ENCODE measurements at places on chromosomes 11 and 22. TPM values are rescaled to one million over a fixed set of nuclear protein-coding genes. Genes with fewer than 3 reads are reported as not detected.
A peak's percentile ranks its signal among the peaks of the same experiment; 100 is the strongest.

ANO1 gene
- not detected for total RNA-seq

KCNQ1 gene
- 5.3 TPM for total RNA-seq

CHRNA10 gene
- total RNA-seq = 2.6 TPM

TTC28 gene
- total RNA-seq = 2.4 TPM

NUCB2 gene
- total RNA-seq = 51.1 TPM

DNA sequence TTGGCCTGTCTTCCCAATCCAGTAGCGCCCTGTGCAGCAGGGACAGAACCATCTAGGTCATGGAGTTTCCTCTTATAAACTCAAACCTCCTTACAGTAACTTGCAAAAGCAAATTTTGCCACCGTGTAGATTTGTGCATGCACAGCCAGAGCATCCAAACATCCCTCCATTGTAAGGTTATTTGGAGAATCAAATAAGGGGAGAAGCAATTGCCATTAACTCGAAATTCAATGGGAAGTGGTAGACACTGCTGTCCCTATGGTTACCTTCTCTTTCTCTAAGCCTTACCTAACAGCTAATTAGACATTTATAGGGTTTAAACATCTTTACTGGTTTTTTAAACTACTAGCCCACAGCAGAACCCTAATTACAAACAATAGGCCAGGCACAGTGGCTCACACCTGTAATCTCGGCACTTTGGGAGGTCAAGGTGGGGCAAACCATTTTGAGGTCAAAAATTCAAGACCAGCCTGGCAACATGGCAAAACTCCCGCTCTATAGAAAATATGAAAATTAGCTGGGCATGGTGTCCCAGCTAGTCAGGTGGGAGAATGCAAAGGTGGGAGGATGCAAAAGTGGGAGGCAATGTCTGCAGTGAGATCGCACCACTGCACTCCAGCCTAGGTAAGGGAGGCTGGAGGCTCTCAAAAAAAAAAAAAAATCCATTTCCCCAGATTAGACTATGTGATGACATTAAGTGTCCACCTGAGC is 6.6 kb downstream of the HSPA8 start:
- peak overlapping the region; percentile 34 for H3K27ac ChIP-seq
- peaks cover 49% of the 10 kb centered on the region for H3K4me1 ChIP-seq
- no peaks in the 10 kb centered on the region for H3K27me3 ChIP-seq

DNA sequence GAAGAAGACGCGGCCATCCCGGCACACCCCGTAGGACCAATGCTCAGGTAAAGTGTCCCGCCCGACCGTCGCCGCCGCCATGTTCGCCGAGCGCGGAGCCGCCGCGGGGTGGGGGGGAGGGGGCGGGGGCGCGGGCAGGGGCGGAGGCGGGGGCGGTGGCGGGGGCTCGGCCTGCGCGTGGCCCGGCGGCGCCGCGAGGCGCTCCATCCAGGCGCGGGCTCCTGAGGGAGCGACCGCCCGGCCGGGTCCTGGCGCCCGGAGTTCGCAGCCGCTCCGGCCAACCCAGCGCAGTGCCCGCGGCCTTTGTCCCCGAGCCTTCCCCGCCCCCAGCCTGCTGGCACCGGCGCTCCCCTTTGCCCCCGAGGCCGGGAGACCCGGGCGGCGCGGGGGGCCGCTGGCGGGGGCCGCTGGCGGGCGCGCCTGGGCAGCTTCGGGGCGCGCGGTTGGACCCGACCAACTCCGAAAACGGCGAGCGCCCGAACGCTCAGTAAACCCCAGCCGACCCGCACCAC is at the start of gene PLEKHA7:
Gene PLEKHA7 (minus strand): TSS at position 94 of the 512 bp plus-strand sequence. CDS start 13 bp downstream, at position 81.
- H3K27me3 ChIP-seq = peaks cover 34% of the 10 kb centered on the region
- DNase-seq = no peak

- H3K4me3 ChIP-seq = no peak overlapping the region
- H3K36me3 ChIP-seq = no peaks in the 10 kb centered on the region
- no peaks in the 10 kb centered on the region for H3K4me1 ChIP-seq
- no peak overlapping the region for H3K27ac ChIP-seq
These were observed 38.6 kb upstream of the NOX4 start for GRCh38 chr11:89529626-89530380.

DNA sequence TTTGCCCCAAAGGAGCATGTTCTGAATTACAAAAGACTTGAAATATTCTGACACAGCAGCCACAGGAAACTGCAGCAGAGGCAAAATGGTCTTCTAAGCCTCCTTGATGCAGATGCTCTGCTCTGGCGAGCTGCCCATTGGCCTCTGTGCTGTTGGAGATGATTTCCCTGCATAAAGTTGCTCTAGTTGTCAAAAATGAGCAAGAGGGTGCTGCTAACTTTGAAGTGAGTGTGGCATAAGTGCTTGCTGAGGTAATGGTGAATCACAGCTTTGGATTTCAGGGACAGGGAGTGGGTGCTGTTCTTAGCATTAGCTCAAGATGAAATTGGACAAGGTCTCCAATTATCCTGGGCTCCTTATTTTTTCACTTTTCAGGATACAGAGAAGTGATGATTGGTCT is 435.4 kb downstream of the TMEM135 start:
- DNase-seq = no peak
- H3K27me3 ChIP-seq = no peaks in the 10 kb centered on the region
- no peak overlapping the region for H3K27ac ChIP-seq

GRCh38 chr22:30150212-30150611 is 69.9 kb downstream of the HORMAD2 start:
- peaks cover 11% of the 10 kb centered on the region for H3K36me3 ChIP-seq
- no peak overlapping the region for H3K4me3 ChIP-seq
- H3K4me1 ChIP-seq = peaks cover 27% of the 10 kb centered on the region
- no peaks in the 10 kb centered on the region for H3K27me3 ChIP-seq
- no peak for DNase-seq

- H3K27me3 ChIP-seq = no peaks in the 10 kb centered on the region
- H3K4me3 ChIP-seq = peak overlapping the region; percentile 55
These were observed 90.9 kb downstream of the MICAL2 start for GRCh38 chr11:12200991-12201985.

DNA sequence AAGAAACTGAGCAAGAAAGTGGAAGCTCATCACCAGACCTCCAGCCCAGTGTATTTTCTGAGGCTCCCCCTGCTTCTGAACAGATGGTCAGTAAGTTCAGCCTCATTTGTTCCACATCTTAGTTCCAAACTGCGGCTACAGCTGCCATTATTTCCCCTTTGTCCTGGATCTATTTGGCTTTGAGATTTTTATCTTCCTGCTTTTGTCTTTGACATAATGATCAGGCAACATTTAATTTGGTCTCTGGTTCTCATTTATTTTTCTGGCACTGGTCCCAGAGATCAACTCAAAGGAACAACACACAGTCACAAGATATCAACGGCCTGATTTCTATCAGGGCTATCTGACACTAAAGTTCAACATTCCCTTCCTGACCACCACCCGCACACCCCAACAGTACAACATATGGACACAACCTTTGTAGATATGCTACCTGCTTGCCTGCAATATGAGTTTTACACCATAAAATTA is 137.5 kb downstream of the FAM76B start:
- H3K4me1 ChIP-seq = no peaks in the 10 kb centered on the region
- peaks cover 12% of the 10 kb centered on the region for H3K27me3 ChIP-seq
- no peak overlapping the region for H3K4me3 ChIP-seq
- H3K36me3 ChIP-seq = no peaks in the 10 kb centered on the region
- DNase-seq = no peak

GRCh38 chr11:117433717-117434116 is 106.1 kb downstream of the CEP164 start:
- no peaks in the 10 kb centered on the region for H3K36me3 ChIP-seq
- H3K27me3 ChIP-seq = no peaks in the 10 kb centered on the region
- DNase-seq = no peak
- no peak overlapping the region for H3K27ac ChIP-seq
- H3K4me3 ChIP-seq = no peak overlapping the region

- peak overlapping the region; percentile 23 for H3K27ac ChIP-seq
- peaks cover 20% of the 10 kb centered on the region for H3K36me3 ChIP-seq
- H3K4me3 ChIP-seq = no peak overlapping the region
- DNase-seq = no peak
These were observed 11.1 kb upstream of the PHLDA2 start for GRCh38 chr11:2940147-2940920.

DNA sequence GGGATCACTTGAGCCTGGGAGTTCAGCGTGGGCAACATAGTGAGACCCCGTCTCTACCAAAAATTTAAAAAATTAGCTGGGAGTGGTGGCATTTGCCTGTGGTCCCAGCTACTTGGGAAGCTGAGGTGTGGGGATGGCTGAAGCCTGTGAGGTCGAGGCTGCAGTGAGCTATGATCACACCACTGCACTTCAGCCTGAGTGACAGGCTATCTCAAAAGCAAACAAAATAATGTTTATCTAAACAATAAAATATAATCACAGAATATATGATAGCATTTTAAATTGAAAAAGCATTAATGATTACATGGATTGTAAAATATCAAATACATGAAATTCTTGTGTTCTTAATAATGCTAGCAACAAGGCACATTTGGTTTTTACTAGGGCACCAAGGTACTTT is 2.7 kb downstream of the BEST1 start:
- H3K27ac ChIP-seq = no peak overlapping the region
- DNase-seq = no peak
- no peaks in the 10 kb centered on the region for H3K36me3 ChIP-seq
- H3K4me1 ChIP-seq = no peaks in the 10 kb centered on the region
- H3K4me3 ChIP-seq = no peak overlapping the region
- H3K27me3 ChIP-seq = peaks cover 17% of the 10 kb centered on the region

DNA sequence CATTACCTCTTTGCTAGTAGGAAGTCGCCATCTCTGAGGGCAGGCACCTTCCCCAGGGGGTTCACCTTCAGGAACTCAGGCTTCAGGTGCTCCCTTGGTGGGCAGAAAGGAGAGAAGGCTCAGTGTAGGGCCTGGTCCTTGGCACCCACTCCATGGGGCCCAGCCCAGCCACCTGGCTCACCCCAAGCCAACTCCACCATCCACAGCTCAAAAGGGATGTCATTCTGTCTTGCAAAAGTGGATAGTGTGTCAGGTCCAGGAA is 2.7 kb upstream of the GSTT4 start:
- peaks cover 11% of the 10 kb centered on the region for H3K4me1 ChIP-seq
- peaks cover 2% of the 10 kb centered on the region for H3K27me3 ChIP-seq
- no peak overlapping the region for H3K4me3 ChIP-seq
- no peak overlapping the region for H3K27ac ChIP-seq
- no peaks in the 10 kb centered on the region for H3K36me3 ChIP-seq
- no peak for DNase-seq

- H3K27ac ChIP-seq = no peak within 1 kb of the TSS
- DNase-seq = no peak
- no peaks in the 10 kb centered on the region for H3K4me1 ChIP-seq
- no peak within 1 kb of the TSS for H3K4me3 ChIP-seq
These were observed at the start of gene MS4A8 for GRCh38 chr11:60699284-60699691. MS4A8 (plus strand) TSS chr11:60699612; CDS start chr11:60700861, 1,249 bp downstream.

DNA sequence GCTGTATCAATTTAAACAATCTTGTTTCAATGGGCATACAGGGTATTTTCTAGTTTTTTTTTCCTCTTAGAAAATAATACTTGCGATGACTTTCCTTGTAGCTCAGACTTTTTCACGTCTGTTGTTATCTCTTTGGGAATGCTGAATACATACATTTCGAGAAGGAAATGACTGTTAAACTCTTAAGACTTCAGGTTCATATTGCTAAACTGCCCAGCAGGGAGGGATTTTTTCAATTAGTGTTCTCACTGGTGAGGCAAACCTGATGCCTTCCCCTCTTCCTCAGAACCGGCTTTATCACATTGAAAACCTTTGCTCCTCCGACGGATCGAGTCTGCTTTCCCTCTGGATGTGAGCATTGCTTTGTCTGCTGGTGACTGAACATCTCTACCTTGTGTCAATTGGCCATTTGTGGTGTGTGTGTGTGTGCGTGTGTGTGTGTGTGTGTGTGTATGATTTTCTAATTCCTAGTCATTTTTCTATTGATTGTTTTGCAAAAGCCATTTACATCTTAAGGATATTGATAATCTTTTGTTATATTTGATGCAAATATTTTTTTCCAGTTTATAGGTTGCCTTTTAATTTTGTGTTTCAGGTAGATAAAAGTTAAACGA is 6.6 kb downstream of the NEAT1 start:
- H3K36me3 ChIP-seq = peaks cover 57% of the 10 kb centered on the region
- H3K4me3 ChIP-seq = peak overlapping the region; percentile 99
- DNase-seq = no peak
- H3K27me3 ChIP-seq = no peaks in the 10 kb centered on the region
- H3K4me1 ChIP-seq = peaks cover 91% of the 10 kb centered on the region
- H3K27ac ChIP-seq = peak overlapping the region; percentile 99

DNA sequence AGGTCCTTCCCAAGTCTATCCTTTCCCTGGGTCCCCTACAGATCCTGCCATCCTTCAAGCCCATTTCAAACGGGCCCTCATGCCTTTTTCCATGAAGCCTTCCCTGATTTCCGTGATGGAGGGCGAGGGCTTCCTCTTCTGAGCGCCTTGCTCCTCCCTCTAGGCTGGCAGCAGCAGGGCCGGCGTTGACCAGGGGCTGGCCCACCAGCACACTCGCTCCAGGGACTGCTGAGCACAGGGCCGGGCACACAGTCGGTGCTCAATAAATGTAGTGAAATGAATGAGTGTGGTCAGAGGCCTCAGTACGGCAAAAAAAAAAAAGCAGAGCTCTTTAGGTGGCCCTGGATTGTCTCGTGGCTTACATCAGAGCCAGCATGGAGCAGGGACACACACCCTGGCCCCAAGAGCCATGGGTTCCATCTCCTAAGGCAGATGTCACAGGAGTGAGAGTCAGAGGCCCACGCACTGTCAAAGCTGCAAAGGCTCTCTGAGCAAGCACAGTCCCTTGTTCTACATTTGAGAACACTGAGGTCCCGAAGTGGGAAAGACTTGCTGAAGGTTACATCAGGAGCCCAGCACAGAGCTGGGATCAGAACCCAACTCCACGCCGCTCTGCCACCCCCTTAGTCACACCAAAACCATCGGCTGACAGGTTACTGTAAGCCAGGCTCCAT is 3.1 kb downstream of the IL2RB start:
- H3K36me3 ChIP-seq = peaks cover 60% of the 10 kb centered on the region
- peak overlapping the region; percentile 92 for H3K4me3 ChIP-seq
- no peak for DNase-seq

DNA sequence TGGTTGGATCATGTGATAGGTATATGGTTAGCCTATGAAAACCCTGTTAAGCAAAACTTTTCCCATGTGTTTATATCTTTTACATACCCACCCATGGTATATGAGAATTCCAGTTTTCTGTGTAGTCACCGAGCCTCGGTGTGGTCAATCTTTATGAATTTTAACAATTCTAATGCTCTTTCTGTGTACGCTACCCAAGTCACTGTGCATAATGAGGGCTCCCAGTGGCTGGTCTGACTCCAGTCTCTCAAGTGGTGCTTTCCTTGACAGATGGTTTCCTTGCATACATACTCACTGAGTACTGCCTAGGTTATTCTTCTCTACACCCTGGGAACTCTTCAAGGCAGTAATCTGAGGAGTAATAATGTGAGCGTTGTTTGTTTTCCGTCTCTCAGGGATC is 17.6 kb downstream of the MUC15 start:
- H3K27ac ChIP-seq = no peak overlapping the region
- no peaks in the 10 kb centered on the region for H3K27me3 ChIP-seq
- H3K36me3 ChIP-seq = no peaks in the 10 kb centered on the region
- H3K4me3 ChIP-seq = no peak overlapping the region
- DNase-seq = no peak

- no peaks in the 10 kb centered on the region for H3K27me3 ChIP-seq
- H3K27ac ChIP-seq = no peak overlapping the region
- no peak overlapping the region for H3K4me3 ChIP-seq
- H3K4me1 ChIP-seq = no peaks in the 10 kb centered on the region
These were observed 14.9 kb upstream of the MS4A4A start for GRCh38 chr11:60265373-60266214.

GRCh38 chr11:18731949-18732821 is 6.2 kb upstream of the IGSF22 start:
- H3K36me3 ChIP-seq = no peaks in the 10 kb centered on the region
- H3K4me1 ChIP-seq = no peaks in the 10 kb centered on the region
- H3K27ac ChIP-seq = no peak overlapping the region
- H3K27me3 ChIP-seq = no peaks in the 10 kb centered on the region

- H3K27ac ChIP-seq = no peak overlapping the region
- no peaks in the 10 kb centered on the region for H3K36me3 ChIP-seq
- no peak overlapping the region for H3K4me3 ChIP-seq
- no peak for DNase-seq
- H3K27me3 ChIP-seq = no peaks in the 10 kb centered on the region
- H3K4me1 ChIP-seq = peaks cover 5% of the 10 kb centered on the region
These were observed 27.1 kb upstream of the SLC22A12 start for GRCh38 chr11:64563966-64564365.

All from activated T-helper 1 cell treated with anti-CD3 and anti-CD28 coated beads, Interleukin-12 subunit alpha, Interleukin-12 subunit beta, Interleukin-2, Interleukin-4 antibody, amounts not matched to agents 30 ng/mL and 10 ng/mL and 1 ng/mL, durations not matched to agents 14 hours and 24 hours and 36 hours (primary cell).